ENCODE measurements at places on chromosomes 13 and 19. TPM values are rescaled to one million over a fixed set of nuclear protein-coding genes. Genes with fewer than 3 reads are reported as not detected.

Gene MBD3L2
- total RNA-seq: not detected

Gene UTP14C
- 11.2 TPM for total RNA-seq

Gene GRIK5
- not detected for total RNA-seq

Gene LILRB2
- total RNA-seq: not detected

Gene TSHZ3
- total RNA-seq: 12.4 TPM

Gene RAB3D
- 8.3 TPM for total RNA-seq

Gene FGF14
- 0.06 TPM for total RNA-seq

Gene GJB2
- not detected for total RNA-seq

Gene ZNF829
- 5.6 TPM for total RNA-seq

Gene EBI3
- not detected for total RNA-seq

Gene CALR3
- not detected for total RNA-seq

Gene MLLT1
- total RNA-seq: 26.7 TPM

Gene ITPKC
- total RNA-seq: 30.8 TPM

Gene CLC
- total RNA-seq: not detected

Gene CDC42EP5
- 75.9 TPM for total RNA-seq

Gene DNAAF3
- 0.34 TPM for total RNA-seq

Gene SBK3
- not detected for total RNA-seq

Gene ISOC2
- 84.9 TPM for total RNA-seq

Gene ZNF730
- total RNA-seq: not detected

Gene GPC6
- total RNA-seq: 52.5 TPM

Gene MEDAG
- total RNA-seq: 78.1 TPM

Gene FFAR3
- 0.19 TPM for total RNA-seq

Gene OVOL3
- not detected for total RNA-seq

Gene NTF4
- not detected for total RNA-seq

Gene EPSTI1
- 12.6 TPM for total RNA-seq

Gene SYNE4
- not detected for total RNA-seq

Gene NLRP11
- 0.06 TPM for total RNA-seq

Gene SIGLEC14
- total RNA-seq: not detected

Gene GTF2F1
- 50.8 TPM for total RNA-seq

Gene CEACAM3
- not detected for total RNA-seq

Gene ANKRD24
- 1.5 TPM for total RNA-seq

Gene SIGLEC8
- total RNA-seq: not detected

Gene F2RL3
- 0.88 TPM for total RNA-seq

Gene ZNF99
- not detected for total RNA-seq

Gene ZNF546
- 9.4 TPM for total RNA-seq

Gene CASP14
- total RNA-seq: not detected

Gene RASAL3
- total RNA-seq: not detected

Gene GPR4
- 1.8 TPM for total RNA-seq

Gene HS6ST3
- total RNA-seq: not detected

Gene TEX29
- total RNA-seq: not detected

Gene PSG7
- total RNA-seq: not detected

Gene SIGLEC5
- total RNA-seq: not detected

Gene SLITRK1
- total RNA-seq: not detected

Gene GRWD1
- 26.4 TPM for total RNA-seq

Gene IGFL4
- total RNA-seq: not detected

Gene CRTC1
- total RNA-seq: 4.0 TPM

Gene HSPB6
- 169 TPM for total RNA-seq

Gene KLK3
- not detected for total RNA-seq

Gene ATP1A3
- total RNA-seq: 0.05 TPM

Gene ZNF552
- total RNA-seq: 2.0 TPM

Gene WTIP
- total RNA-seq: 19.1 TPM

Gene ZNF709
- 1.9 TPM for total RNA-seq

Gene SELENOV
- total RNA-seq: not detected

Gene ZNF415
- total RNA-seq: 4.5 TPM

Gene LINGO3
- not detected for total RNA-seq

Gene MYPOP
- total RNA-seq: 4.0 TPM

Gene RASA3
- 25.2 TPM for total RNA-seq

Gene IER2
- total RNA-seq: 54.7 TPM

Data from cardiac ventricle fibroblast (primary cell).